Fibroblast of the aortic adventitia (primary cell): ENCODE measurements at places on chromosomes 7 and 10. TPM values are rescaled to one million over a fixed set of nuclear protein-coding genes. Genes with fewer than 3 reads are reported as not detected.

The CALHM3 gene
- not detected in 2 replicates for total RNA-seq

DNA sequence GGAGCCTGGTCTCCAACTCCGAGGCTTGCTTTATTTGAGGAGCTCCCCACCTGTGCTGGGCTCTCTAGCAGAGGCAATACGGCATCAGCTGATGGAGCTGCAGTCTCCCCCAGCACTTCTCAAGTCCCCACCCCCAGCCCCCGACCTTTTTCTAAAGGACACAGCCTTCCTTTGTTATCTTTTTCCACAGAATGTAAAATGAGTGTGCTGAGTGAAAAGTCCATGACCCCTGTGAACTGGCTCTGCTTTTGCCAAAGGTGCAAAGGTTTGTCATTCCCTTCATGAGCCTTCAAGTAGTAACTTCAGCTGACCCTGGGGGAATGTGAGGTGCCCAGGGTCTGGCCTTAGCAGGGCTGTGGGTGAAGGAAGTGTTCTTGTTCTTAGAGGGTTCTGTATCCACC, 25.5 kb downstream of the LRRC4 start:
- DNase-seq = no peak

DNA sequence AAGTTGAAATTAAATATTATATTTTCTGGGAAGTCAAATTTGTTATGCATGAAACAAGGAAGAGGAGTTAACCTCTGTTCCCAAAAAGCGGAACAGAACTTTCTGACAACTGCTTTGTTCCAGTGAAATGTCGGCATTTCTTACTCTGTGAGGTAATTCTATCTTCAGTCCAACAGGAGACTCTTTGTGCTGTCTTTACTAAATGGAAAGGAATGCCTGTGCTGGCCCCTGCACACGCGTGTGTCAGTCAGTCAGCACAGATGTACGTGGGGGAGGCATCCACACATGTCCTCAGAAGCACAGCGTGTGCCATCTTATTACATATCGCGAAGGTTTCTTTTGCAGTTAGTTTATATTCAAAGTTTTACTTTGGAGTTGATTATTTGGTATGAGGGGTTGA, 37.5 kb downstream of the NET1 start:
- peak; percentile 77 for DNase-seq

- DNase-seq = no peak
These were observed 286.7 kb downstream of the OTUD1 start for GRCh38 chr10:23725548-23725947.

- no peak for DNase-seq
These were observed 252.4 kb upstream of the GHITM start for GRCh38 chr10:83886871-83887270.

The ZNF804B gene
- total RNA-seq = not detected in 2 replicates

The C10orf88 gene
- 5.9 and 7.8 TPM in 2 replicates for total RNA-seq

DNA sequence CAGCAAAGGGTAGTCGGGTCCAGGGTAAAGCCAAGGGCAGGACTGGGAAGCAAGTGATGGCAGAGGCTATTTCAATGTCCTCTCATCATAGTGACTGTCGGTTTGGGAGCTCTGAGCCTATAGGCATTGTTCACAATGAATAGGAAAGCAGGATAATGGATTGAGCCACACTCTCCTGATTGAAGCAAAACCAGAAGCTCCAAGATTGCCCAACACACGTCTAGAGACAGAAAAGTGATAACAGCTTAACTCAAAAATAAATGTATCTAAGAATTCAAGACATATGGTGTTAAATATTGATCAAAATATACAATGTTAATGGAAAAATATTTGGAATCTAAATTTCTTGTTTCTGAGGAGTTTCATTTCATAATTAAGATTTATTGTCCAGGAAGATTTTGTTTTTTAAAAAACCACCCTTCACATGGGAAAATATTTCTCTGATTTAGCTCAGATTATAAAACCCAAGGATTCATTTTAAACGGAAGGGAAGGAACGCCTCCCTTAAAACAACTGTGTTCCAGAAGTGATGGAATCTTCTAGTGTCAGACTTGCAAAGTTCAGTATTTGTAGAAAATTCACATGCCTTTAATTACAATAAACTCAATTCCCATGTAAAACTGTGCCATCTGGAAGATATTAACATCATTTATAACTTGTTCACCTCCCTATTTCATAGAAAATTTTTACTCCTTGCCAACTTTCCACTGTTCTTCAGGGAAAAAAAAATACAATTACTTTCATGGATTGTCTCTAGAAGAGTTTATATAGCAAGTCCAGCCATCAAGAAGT, 54.5 kb downstream of the NRP1 start:
- peak; percentile 68 for DNase-seq
